ENCODE measurements at places on chromosomes 6 and 20. TPM values are rescaled to one million over a fixed set of nuclear protein-coding genes. Genes with fewer than 3 reads are reported as not detected.

PGBD1 gene
- 7.1 TPM for total RNA-seq

CAGE1 gene
- total RNA-seq, result 0.22 TPM

- DNase-seq, result no peak
Measured at GRCh38 chr6:45470131-45470738, 92.5 kb upstream of the SUPT3H start.

DNA sequence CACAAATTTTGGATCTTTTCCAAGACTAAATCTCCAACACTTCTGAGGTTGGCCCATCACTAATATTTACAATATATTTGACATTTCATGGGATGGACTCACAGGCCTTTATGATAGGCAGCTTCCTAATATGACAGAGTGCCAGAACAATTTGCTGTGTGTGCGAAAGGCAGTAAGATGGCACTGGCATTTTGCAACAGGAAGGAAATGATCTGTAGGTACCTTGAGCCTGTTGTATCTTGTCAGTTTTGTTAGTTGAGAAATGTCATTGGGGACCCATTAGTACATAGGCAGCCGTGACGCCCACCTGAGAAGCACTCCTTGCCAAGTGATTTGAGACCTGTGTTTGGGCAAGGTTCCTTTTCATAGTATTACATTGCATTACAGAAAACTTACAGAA, 153.4 kb upstream of the HEY2 start:
- DNase-seq, result no peak

- no peak for DNase-seq
Measured at GRCh38 chr6:107819217-107819616, 4.9 kb downstream of the SCML4 start.

- DNase-seq, result no peak
Measured at GRCh38 chr6:98627129-98627775, 207.1 kb upstream of the POU3F2 start.

All from epithelial cell of proximal tubule (primary cell).